ENCODE measurements at places on chromosomes 7 and 10.

DNA sequence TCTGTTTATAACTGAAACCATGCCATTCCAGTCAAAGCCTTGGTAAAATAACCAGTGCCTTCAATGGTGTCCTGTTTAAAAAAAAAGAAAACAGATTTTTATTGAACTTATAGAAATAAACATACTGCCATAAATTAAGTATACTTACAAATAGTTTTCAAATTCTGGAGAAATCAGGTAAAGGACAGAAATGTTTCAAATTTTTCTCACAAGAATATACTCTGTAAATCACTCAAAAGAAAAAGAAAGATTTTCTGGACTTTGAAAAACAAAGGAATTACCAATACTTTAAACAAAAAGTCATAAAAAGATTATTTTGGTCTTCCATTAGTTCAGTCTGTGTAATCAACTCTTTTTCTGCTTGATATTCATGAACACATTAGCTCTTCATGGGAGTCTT, 23.9 kb downstream of the MRPL32 start:
- no peak for DNase-seq

DNA sequence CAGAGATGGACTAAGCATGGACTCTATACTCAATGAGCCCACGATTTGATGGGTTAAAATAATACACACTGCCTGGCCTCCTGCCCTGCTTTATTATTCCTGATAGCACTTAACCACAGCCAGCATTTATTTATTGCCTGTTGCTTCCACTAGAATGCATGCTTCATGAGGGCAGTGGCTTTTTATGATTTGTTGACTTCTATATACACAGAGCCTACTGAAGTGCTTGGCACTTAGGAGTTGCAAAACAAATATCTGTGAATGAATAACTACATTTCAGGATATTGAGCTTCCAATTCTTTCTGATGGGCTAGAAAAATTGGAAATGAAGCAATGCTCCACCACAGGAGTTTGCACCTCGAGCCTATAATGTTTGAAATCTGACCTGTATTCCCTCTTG, 513.6 kb upstream of the ZMIZ1 start:
- no peak for DNase-seq

- DNase-seq, result no peak
Observed at GRCh38 chr10:107583974-107584373, 419.5 kb upstream of the SORCS1 start.

- no peak for DNase-seq
Observed at GRCh38 chr7:36473454-36474282, 84.0 kb downstream of the ANLN start.

- DNase-seq, result no peak
Observed at GRCh38 chr7:111508387-111508786, 53.9 kb downstream of the IMMP2L start.

- no peak for DNase-seq
Observed at GRCh38 chr7:78130446-78131215, 332.1 kb downstream of the PHTF2 start.

DNA sequence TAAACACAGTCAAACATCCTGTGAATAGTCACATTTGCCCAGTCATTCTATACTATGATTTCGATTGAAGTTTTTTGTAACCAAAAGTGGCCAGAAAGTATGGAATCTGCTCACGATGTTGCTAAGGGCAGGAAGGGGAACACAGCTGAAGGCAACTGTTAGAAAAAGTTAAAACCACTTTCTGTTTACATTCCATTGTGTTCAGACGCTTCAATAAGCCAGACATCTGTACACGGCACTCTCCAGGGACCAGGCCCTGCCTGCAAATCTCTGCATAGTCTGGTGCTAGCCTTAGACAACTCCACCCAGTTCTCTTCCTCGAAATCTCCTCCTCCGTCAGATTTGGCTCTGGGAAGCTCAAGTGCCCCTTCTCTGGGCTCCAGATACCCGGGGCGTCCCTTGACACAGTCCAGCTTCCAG, 17.1 kb upstream of the TMEM120A start:
- DNase-seq, result peak; percentile 56

GRCh38 chr10:73956476-73957359, 41.2 kb upstream of the VCL start:
- DNase-seq, result peak; percentile 29

- DNase-seq, result peak; percentile 82
Observed at GRCh38 chr7:6442114-6442513, 5.6 kb downstream of the DAGLB start.

GRCh38 chr7:20477067-20477466, 138.4 kb upstream of the ABCB5 start:
- DNase-seq, result no peak

DNA sequence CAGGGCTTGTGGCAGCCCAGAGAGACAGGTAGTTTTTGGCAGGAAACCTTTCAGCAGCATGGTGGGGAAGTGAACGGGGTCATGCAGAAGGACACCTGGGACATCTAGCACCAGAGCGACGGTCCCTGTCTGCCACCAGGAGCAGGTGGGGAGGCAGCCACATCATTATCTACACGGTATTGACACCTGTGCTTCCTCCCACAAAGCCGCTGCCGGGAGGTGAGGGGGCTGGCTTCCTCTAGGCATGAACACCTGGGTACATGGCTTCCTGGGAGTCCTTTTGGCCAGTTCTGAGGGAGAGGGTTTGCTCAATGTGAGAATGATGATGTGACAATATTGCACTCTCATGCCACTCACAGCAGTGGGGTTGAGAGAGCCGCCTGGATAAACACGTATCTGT, 275.2 kb downstream of the ACTR3B start:
- no peak for DNase-seq

DNA sequence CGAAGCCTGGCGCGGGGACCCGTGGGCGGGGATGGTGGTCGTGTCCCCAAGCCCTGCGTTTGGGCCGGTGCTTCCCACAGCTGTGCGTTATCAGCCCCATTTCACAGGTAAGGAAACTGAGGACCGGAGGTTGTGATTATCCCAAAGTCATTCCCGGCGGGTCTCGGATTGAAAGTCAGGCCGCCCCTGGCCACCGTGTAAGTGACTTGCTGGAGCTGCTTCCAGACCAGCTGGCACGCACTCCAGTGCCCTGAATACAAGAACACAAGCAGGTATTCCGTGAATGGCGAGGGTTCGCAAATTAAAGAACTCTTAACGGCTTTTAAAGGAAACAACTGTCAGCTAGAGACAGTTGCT, 675 bp upstream of the ATE1 start:
- DNase-seq, result peak; percentile 18

GRCh38 chr10:11024596-11024995, 6.9 kb downstream of the CELF2 start:
- no peak for DNase-seq

DNA sequence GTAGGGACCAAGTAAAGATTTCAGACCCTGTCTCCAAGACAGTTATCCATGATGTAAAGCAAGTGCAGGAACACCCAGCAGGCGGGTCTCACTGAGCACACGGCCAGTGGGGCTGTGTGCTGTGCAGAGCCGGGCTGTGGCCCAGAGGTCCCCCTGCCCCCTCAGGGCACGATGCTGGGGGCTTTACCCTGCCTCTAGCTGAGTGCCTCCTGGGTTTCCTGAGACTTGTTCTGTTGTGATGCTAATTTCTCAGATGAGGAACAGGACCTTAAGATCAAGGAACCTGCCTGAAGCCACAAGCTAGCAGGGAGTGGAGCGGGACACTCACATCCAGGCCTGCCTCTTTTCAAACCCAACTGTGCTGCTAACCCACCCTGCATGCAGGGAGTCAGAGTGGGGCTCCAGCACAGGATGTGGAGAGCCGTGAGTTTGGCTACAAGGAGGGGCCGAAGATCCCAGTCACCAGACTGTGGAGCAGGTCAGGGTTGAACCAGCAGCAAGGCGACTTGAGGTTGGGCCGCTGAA, 76.1 kb upstream of the LYZL2 start:
- DNase-seq, result no peak

DNA sequence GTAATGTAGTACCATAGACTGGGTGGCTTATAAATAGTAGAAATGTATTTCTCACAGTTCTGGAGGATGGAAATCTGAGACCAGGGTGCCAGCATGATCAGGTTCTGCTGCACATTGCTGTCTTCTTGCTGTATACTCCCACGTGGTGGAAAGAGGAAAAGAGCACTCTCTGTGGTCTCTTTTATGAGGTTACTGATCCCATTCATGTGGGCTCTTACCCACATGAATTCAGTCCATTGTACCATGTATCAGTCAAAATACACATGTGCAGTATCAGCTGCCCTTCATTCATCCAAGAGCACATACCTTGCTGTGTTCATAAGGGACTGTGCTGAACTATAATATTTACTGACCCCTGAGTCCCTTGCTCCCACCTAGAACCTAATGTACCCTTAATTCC, 17.1 kb downstream of the PNLIPRP2 start:
- DNase-seq, result no peak

- DNase-seq, result no peak
Observed at GRCh38 chr7:121853307-121853706, 19.7 kb upstream of the PTPRZ1 start.

GRCh38 chr7:135239263-135239662, 5.6 kb downstream of the STRA8 start:
- no peak for DNase-seq

DNA sequence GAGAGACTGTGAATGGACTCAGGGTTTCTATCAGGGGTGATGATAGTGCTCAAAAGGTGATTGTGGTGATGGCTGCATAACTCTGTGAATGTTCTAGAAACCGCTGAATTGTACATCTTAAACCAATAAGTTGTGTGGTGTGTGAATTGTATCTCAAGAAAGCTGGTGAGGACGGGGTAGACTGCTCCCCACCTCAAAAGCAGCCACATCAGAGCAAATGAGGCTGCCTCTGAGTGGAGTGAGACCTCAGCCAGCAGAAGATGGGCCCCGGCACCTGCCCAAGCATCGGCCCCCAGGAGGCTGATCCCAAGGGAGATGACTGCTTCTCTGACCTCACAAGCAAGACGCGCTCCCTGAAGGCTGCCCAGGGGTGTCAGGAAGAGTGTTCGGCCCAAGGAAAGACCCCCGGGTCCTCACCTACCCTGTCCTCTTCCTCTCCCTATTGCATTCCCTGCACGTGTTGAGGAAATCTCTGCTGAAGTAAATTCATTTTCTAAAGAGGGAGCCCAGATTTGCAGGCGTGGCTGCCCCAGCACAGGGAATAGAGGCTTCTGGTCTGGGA, 279.3 kb upstream of the SHH start:
- DNase-seq, result no peak

GRCh38 chr7:123114288-123114687, 85.5 kb downstream of the SLC13A1 start:
- no peak for DNase-seq

DNA sequence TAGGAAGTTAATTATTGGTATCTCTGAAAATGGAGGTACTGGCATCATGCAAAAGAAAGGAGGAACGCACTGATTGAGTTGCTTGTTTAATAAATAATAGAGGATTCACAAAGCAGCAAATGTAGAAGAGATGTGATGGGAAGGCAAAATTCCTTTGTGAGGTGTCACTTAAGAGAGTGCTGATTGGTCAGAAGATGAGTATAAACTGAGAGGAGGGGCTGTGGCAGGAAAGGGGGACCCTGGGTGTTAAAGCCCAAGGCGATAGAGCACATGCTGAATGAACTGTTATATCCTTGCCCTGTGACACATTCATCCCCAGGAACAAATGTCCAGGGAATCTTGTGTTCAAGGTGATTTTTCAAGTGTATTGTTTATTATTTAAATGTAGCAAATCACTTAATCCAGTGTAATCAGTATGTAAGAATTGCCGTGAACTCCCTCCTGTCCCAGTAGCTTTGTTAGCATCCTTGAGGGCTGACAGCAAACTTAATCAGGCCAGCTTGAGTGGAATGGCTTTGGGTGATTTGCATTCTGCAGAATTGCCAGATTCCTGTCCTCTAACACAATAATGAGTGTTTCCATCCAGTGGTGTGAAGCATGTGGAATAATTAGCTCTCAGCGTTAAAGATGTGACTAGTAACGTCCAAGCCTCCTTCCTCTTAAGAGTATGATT, 111.9 kb downstream of the CHN2 start:
- no peak for DNase-seq

DNA sequence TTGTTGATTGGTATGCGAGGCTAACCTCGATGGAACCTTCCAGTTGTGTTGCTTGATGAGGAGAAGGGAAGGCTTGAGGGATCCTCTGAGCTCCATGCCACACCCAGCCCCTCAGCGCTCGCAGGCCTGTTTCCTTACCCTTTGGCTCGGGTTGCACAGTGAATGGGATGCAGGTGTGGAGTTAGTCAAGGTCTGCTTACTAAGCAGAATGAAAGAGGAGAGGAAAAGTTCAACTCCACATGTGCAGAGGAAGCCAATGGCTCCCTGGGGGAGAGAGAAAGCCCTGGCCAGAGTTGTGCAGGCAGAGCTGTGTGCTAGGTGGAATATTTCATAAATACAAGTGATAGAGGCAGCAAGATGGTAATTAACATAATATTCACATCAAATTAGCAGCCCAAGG, 85.5 kb downstream of the JCAD start:
- no peak for DNase-seq

- no peak for DNase-seq
Observed at GRCh38 chr10:78186572-78186971, 152.9 kb downstream of the RPS24 start.

DNA sequence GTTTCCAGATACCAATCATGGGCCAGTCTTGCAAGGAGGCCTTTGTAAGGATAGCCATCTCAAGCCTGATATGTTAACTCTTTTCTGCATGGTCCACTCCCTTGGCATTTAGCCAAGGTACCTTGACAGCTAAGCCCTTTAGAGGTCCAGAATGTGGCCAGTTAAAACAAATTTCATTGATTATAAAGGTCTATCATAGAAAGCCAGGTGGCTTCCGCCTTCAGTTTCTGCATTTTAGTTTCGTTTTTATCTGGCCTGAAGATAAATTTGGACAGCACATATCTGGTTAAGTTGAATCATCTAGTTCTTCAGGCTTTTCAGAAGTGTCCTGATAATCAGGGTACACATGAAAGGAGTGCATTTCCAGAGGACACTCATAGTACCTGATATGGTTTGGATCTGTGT, 30.7 kb downstream of the ANKIB1 start:
- no peak for DNase-seq

DNA sequence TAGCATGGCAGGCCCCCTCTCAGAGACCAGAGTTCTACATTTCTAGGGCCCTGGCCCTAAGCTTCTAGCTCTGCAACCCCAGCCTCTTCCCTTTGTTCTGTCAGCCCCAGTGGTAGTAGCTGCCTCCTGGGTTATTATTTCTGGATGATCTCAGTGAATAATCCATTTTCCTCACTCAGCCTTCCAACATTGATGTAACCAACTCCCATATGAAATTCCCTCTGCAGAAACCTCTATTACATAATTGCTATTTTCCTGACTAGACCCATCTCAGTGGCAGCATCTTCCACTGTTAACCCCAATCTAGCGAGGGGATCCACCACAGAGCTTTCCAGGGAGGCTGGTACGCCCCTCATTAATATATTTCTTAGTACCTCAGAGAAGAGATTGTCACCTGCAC, 49.8 kb downstream of the FHIP2A start:
- no peak for DNase-seq

GRCh38 chr7:2754912-2755311, 66.9 kb downstream of the AMZ1 start:
- DNase-seq, result no peak

GRCh38 chr7:115708013-115708341, 322.6 kb downstream of the TFEC start:
- no peak for DNase-seq

GRCh38 chr7:133290676-133291333, 37.9 kb downstream of the EXOC4 start:
- no peak for DNase-seq

GRCh38 chr10:61024856-61025201, 80.8 kb upstream of the RHOBTB1 start:
- no peak for DNase-seq

Measured in astrocyte of the spinal cord (primary cell).